ENCODE measurements at places on chromosomes 6 and 20.

DNA sequence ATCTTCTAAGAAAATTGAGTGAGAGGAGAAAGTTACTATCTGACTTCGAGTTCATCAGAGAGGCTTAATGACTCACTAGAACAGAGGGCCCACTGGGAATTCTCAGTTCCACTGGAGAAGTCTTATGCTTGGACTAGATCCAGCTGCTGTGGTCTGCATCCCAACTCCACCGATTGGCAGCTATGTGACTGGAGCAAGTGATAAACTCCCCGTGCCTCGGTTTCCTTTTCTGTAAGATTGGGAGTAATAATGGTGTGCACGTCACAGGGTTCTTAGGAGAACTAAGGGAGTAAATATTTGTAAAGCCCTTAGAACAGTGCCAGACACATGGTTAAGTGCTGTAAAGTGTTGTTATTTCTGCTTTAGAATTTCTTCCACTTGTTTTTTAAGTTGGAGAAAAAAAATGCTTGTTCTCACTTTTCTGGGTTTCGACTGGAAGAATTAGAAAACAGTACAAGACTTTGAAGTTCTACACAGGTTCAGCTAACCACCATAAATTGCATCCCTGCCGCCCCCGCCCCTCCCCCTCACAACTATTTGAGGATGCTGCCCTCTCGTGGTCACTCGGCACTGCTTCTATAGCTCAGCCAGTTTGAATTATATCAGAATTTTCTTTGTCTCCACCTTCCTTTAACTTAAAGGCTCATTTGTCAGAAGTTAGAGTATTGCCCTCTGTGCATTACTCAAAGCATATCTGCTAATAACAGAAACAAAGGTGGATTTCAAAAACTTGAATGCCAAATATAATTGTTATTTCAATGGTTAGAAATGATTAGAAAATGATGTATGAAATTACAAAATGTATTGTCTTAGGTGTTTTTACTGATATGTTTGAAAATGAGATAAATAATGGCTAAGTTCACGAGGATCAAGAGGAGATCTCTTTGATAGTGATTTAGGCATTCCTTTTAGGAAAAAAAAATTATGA, 95.0 kb upstream of the IFNGR1 start:
- no peak for DNase-seq

GRCh38 chr6:145374570-145374969, 360.8 kb downstream of the EPM2A start:
- DNase-seq: no peak

DNA sequence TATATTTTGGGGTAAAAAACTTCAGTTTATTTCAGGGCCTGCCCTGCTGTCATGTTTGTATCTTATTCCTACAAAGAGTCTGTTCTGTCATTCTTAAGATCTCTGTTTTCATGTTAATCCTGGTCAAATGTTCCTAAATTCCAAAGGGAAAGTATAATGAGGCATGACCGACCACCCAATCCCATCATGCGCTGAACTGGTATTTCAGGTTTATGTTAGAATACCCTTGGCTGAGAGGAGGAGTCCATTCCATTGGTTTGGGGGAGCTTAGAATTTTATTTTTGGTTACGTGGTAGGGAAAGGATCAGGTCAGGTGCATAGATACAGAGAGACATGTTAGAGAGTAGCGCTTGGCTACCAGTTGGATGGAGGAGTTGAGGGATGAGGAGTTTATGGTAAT, 25.7 kb downstream of the CFAP61 start:
- DNase-seq: no peak

DNA sequence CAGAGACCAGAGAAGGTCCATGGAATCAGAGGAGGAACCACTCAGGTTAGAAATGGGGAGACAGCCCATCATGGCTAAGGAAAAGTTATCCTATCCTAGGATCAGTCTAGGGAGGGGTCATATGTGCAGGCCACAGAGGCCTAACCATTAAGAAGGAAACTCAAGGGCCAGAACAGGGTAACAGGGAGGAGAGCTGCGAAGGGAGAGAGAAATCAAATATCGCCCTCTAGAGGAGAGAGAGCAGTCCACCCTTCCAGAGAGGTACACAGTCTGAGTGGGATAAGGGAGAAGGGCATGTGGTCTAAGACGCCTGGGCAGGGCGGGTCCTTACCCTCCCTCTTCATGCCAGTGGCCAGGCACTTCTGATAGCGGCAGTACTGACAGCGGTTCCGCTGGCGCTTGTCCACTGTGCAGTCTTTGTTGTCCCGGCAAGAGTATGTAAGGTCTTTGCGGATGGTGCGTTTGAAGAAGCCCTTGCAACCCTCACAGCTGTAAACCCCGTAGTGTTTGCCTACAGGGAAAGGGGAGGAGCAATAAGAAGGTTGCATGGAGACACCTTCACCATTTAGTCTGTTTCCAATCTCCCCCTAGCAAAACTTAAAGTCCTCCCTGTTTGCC, 2.9 kb downstream of the RXRB start:
- DNase-seq: peak; percentile 40

- no peak for DNase-seq
Observed at GRCh38 chr6:11975353-11975977, 36.6 kb upstream of the HIVEP1 start.

GRCh38 chr6:43278524-43279078, 19.5 kb upstream of the SLC22A7 start:
- DNase-seq: no peak

DNA sequence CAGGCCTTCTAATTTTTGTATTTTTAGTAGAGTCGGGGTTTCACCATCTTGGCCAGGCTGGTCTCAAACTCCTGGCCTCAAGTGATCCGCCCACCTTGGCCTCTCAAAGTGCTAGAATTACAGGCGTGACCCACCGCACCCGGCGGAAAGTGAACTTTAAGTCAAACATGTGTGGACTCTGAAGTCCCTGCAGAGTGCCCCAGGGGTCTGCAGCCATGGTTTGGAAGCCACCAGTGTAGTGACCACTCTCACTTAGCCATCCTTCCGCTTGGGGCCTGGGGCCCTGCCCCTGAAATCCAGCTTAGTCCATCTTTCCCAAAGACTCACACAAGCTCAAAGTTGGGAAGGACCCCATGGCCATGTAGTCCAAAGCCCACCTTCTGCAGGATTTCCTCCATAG, 164.5 kb downstream of the GRM4 start:
- DNase-seq: no peak
